ENCODE measurements at places on chromosomes 7 and 10.

GRCh38 chr10:78284381-78284780 lies 250.7 kb downstream of the RPS24 start:
- DNase-seq: no peak

DNA sequence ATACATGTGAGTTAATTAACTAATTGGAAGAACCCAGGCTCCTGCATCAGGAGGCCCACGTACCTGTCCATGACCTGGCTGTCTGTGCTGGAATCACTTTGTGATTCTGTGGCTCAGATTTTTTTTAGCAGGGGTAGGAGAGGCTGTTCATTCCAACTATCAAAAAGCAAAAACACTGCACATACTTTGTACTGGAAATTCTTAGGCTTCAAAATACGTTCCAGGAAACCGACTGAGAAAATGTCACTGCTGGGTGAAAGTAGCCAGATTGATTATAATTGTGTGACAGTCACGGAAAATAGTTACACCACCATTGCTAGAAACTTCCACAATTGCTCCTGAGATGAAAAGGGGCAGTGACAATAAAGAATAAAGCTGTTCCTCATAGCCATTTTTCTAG lies 91.0 kb downstream of the SLC16A9 start:
- no peak for DNase-seq

- DNase-seq: peak; percentile 58
Measured at GRCh38 chr10:11448545-11449244, 162.8 kb downstream of the USP6NL start.

GRCh38 chr10:48605786-48606529 lies 1.1 kb upstream of the ARHGAP22 start:
- no peak for DNase-seq

- DNase-seq: peak; percentile 91
Measured at GRCh38 chr7:100604028-100604975, 2.1 kb downstream of the PCOLCE start.

DNA sequence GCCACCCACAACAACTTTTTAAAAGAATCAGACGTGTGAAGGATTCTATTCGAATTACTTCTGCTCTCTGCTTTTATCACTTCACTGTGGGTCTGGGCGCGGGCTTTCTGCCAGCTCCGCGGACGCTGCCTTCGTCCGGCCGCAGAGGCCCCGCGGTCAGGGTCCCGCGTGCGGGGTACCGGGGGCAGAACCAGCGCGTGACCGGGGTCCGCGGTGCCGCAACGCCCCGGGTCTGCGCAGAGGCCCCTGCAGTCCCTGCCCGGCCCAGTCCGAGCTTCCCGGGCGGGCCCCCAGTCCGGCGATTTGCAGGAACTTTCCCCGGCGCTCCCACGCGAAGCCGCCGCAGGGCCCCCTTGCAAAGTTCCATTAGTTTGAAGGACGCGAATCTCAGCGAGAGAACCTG lies 461 bp upstream of the HTRA1 start:
- DNase-seq: no peak

DNA sequence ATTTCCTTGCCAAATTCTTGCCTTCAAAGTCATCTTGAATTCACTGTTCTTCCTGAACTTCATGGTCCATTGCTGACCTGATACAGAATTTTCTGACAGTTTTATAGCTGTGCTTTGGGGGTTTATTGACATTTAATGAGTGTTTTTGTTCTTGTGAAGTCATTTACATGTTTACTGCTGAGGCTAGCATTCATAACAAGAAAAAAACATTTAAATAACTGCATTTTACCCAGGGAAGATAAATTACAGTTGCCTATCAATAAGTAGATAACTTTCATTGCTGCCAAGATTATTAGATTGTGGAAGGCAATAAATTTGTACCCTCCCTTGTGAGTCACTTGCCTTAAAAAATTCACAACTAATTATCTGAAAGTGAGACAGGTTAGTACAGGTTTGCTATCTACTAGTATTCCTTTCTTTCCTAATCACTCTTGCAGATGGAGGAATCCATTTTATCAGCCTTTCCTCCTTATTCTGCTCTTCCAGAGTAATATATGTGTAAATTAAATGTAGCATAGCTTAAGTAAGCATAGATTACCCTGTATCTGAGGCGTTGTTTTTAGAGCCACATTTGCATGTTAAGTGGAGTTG lies 178.4 kb downstream of the EXOC4 start:
- DNase-seq: no peak

DNA sequence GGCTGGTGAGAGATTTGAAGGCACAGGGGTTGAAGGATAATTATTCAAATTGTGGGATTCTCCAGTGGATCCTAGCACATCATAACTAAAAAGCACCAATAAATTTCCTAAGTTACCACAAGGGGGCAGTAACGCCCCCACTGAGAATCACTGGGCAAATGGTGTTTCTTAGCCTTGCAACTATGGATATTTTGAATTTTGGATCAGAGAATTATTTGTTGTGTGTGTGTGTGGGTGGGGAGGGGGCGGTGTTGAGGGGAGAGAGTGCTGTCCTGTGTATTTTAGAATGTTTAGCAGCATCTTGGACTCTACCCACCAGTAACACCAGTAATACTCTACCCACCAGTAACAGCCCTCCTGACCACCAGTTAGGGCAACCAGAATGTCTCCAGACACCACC lies 63.3 kb upstream of the PRKG1 start:
- DNase-seq: peak; percentile 34

GRCh38 chr10:3897156-3897555 lies 112.1 kb upstream of the KLF6 start:
- DNase-seq: no peak

- DNase-seq: no peak
Measured at GRCh38 chr7:443279-443833, 76.3 kb downstream of the PDGFA start.

DNA sequence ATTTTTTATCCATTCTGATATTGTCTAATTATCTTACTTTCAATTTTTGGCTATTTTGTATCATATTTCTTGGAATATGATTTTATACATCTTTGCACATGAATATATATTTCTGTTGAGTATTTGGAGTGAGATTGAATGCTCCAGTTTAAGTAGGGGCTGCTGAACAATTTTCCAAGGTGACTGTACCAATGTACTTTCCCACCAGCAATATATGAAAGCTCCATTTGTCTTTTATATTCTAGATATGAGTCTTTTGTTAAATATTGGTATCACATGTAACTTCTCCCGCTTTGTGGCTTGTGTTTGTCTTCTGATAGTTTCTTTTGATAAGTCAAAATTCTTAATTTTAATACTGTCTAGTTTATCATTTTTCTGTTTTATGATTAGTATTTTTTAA lies 144.6 kb upstream of the MDFIC start:
- no peak for DNase-seq

DNA sequence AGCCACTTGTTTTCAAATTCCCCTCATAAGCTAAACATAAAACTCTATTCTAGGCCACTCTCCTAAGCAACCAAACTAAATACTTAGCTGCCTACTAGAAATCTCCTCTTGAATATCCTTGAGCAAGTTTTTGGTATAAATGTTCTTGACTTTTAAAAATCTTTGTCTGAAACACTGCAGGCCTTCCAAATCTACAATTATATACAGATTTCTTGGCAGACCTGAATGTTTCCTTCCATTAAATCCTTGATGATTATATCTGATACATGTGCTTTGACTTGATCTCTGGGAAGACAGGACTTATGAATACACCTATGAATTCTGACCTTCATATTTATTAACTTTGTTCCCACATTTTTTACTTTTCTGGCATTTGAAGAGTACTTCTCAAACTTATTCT lies 314.5 kb downstream of the CACNA2D1 start:
- no peak for DNase-seq

- no peak for DNase-seq
Measured at GRCh38 chr10:113329121-113329596, 223.7 kb upstream of the HABP2 start.

GRCh38 chr7:130021105-130021834 lies 29.9 kb downstream of the ZC3HC1 start:
- DNase-seq: no peak

GRCh38 chr10:80599424-80599847 lies 61.7 kb downstream of the SH2D4B start:
- peak; percentile 76 for DNase-seq

GRCh38 chr10:129755621-129756020 lies 208.5 kb downstream of the EBF3 start:
- no peak for DNase-seq

GRCh38 chr7:75866114-75866488 lies 12.7 kb upstream of the RHBDD2 start:
- DNase-seq: no peak

DNA sequence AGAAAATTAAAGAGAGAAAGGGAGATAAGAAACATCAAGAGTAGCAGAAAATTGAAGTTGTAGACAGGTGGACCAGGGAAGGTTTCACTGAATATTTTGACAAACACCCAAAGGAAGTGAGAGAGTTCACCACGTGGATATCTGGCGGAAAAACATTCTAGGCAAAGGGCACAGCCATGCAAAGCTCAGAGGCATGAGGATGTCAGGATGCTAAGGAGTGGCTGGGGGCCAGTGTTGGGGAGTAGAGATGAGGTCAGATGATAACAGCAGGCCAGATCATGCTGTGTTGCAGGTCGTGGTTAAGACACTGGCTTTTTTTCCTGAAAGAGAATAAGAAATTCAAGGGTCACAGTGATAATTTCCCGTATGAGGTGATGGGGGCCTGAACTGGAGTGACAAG lies 181.9 kb downstream of the DGKI start:
- no peak for DNase-seq

- DNase-seq: peak; percentile 32
Measured at GRCh38 chr7:120988591-120989256, at the start of gene CPED1. Gene CPED1 (plus strand): TSS chr7:120988711. CDS start chr7:120989622, 911 bp downstream.

DNA sequence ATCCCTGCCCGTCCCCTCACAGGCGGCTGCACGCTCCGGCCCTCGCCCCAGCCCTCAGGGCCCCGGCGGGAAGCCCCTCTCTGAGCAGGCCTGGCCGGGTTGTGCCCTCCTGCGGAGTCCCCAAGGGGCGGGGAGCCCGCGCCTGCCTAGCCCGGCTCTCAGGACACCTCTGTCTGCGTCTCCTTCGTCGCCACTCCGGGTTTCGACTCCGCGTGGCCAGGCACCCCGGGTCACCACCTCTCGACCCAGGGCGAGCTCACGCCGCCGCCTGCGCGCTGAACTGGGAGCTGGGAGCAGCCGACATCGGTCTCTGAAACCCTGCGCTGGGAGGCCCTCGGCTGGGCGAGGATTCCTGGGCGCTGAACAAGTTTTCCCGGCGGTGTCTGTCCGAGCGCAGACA lies 6.2 kb upstream of the OGDHL start:
- DNase-seq: peak; percentile 9

- DNase-seq: no peak
Measured at GRCh38 chr10:71752391-71753090, 20.8 kb downstream of the VSIR start.

DNA sequence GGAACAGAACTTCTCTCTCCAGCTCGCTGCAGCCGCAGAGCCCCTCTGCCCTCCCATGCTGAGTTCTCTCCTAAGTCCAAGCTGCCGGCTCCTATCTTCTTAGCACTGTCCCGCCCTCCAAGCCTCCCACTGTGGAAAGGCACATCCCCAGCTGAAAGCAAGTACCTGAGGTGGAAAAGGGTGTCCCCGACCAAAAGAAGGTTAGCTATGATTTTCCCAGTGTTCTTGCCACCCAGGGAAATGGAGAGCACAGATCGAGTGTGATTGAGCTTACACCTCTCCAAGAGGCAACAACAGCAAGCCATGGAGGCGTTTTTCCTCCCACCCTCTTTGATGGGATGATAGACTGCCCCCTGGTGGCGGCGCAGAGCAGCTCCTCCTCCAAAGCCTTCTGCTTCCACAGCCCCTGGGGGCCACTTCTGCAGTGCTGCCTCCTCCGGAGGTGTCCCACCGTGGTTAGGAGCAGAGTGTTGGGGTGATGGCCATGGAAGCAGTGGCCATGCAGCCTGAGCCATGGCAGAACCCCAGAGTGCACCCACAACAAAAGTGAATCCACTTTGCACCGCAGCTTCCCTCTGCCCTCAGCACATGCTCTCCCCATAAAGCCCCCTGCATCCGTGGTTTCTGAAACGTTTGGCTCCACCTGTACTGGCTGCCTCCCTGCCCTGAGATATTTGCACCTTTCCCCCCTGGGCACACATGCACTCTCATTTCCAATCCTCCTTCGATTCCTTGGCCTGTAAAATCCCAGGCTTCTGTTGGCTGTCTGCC lies 143.1 kb upstream of the STK17A start:
- peak; percentile 83 for DNase-seq

DNA sequence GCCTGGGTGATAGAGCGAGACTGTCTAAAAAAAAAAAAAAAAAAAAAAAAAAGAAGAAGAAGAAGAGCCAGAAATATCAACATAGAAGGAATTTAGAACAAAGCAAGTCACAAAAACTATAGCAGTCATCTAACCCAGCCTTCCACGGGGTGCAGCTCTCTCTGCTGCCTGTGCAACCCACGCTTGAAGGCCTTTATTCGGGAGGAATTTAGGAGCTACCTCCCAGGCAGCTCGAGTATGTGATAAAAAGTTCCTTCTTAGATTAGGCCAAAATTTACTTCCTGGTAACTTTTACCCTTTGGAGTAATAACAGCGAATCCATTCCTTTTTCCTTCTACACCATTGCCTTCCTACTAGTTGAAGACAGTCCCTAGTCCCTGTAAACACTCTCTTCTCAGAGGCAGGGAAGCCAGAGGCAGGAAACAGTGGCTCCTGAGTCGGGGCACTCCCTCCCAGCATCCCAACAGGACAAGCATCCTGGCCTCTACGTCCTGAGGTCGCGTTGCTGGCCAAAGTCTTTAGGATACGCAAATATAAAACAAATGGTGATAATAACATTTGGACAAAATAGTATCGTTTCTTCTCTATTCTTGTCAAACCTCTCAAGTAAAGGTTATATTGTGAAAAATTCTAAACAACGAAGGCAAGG lies 109.3 kb upstream of the KMT2C start:
- no peak for DNase-seq

DNA sequence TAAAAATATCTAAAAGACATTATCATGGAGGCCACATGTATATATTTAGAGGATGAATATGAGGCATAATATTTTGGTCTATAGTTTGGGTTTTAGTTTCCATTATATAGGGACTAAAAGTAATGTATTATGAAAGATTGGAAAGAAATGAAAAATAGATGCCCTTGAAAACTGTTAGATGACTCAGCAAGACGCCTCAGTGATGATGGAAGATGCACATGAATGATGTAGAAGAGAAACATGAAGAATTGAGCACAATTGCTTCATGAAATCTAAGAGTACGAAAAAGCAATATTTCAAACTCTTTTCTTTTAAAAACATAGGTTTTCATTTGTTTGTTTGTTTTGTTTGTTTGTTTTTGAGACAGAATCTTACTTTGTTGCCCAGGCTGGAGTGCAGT lies 89.8 kb downstream of the ARL4A start:
- DNase-seq: no peak

Measured in GM10248 (cell line).